ENCODE measurements at places on chromosomes 2 and 18. TPM values are rescaled to one million over a fixed set of nuclear protein-coding genes. Genes with fewer than 3 reads are reported as not detected.

GPBAR1 gene
- 2.2 TPM for polyA plus RNA-seq

DNA sequence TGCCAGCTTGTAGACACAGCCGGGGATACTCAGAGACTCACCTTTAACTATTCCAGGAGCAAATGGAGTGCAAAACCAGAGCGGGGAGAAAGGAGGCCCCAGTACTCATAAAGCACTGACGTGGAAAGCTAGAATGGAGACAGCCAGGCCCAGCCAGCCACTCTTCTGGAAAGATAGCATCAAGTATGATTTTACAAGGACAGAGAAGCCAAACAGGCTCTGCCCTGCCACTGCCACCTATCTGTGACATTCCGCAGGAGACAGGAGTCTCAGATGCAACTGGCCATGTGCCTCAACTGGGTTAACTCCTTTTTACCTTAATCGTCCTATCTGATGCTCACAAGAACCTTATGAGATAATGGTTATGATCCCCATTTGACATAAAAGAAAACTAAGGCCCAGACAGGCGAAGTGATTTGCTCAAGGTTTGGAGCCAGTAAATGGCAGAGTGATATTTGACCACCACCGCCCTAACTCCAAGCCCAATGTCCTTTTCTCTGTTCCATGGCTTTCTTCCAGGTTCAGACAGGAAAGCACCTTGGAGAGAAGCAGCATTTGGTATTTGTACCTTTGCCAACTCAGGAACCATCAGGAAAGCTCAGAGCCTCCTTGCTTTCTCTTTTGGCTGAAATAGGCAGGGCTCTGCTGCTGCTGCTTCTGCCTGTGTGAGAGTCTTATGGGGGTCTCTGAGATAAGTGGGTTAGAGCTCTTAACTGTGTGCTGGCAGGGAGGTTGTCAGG lies 15.6 kb downstream of the KIF3C start:
- no peak for DNase-seq

DNA sequence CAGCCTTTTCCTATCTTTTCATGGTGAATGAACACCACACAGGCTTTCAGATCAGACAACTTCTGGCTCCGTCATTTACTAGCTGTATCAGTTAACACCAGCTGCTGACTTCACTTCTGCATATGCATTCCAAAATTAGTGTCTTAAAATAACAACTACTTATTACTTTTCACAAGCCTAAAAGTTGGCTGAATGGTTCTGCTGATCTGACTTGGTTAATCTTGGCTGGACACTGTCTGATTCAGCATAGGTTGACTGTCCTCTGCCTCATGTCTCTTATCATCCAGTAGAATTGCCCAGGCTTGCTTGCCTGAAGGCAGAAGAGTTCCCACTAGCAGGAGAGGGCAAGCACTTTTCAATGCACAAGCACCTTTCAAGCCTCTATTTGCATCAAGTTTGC lies 72.7 kb downstream of the MARCHF4 start:
- DNase-seq = no peak

UGT1A8 gene
- polyA plus RNA-seq = not detected

SETBP1 gene
- polyA plus RNA-seq = 29.0 TPM
